SW 1271 (cell line): ENCODE measurements at places on chromosomes 3 and 15.

DNA sequence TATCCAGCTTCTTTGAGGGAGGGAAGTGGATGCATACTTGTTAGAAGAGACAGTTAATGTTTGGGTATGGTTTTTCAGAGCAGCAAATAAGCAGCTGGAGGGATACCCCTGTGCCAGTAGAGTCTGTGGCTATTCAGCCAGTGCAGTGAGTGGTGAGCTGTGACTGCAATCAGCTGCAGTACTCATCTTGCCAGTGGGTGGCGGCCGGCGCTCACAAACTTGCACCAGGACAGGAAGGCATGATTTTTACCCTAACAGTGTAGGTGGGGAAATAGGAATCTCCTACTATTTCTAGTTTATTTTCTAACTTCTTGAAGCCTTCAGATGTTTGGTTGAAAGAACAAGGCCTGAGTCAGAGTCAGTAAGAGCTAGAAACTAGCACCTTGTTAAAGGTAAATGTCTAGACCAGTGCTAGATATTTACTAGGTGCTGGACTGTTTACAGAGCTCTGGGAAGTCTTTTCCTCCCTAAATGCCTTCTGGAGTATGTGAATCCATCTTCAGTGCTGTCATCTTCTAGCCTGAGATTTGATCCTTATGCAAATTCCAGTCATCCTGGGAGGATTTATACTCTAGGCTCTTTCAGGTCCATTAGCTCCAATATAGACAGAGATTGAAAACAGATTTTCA, 23.6 kb downstream of the TIMP4 start:
- no peak for DNase-seq

GRCh38 chr3:105254154-105254553, 112.6 kb upstream of the ALCAM start:
- DNase-seq: no peak

- DNase-seq: no peak
Observed at GRCh38 chr3:14147617-14148016, 22.8 kb downstream of the TMEM43 start.

GRCh38 chr3:50666837-50667236, 7.9 kb upstream of the DOCK3 start:
- DNase-seq: no peak

DNA sequence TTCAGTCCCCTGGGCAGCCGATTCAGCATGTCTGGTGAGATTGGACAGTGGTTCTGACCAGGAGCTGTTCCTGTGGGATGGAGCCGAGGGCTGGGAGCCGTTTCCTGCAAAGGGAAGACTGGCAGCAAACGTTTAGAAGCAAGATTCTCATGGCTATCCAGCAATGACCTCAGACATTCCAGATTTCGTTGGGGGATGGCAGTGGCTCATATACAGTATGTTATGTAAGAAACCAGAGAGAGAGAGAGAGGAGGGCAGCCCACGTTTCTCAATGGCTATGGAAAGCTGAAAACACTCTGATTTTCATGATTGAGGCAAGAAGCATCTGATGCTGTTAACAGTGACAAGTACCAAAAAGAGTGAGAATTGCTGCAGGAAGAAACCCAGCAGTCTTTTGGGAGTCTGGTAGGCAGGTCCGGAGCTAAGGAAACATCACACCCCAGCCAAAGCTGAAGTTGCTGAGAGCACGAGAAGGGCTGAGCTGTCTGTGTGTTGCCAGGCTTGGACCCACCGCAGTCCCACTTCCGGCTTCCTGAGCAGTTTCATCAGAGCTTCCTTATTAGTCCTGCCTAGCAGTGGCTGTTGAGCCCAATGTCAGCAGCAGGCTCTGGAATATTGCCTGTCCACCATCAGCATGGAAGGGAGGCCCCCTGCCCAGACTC, 25.6 kb upstream of the VPS8 start:
- DNase-seq: no peak

DNA sequence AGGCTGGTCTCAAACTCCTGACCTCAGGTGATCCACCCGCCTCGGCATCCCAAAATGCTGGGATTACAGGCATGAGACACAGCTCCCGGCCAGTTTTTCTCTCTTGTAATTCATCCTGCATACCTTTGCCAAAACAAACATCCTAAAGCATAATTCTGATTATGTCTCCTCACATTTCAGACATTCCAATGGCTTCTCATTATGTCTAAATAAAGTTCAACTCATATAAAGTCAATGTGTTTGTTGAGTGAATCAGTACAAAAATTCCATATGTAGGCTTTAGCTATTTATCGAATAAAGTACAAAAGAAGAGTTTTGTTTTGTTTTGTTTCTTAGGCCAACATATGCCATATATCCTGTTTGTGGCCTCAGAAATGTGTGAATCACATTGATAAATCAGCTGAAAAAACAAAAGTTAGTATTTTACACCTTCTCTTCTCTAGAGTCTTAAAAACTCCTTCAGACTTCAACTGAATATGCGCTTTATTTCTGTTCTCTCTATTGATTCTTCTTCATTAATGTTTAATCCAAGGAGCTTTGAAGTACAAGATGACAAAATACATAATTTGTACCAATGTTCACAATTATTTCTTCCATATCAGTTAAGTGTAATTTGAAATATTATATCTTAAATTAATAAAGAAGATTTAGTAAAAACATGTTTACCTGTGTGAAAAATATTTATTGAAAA, 165.8 kb downstream of the MECOM start:
- DNase-seq: no peak

DNA sequence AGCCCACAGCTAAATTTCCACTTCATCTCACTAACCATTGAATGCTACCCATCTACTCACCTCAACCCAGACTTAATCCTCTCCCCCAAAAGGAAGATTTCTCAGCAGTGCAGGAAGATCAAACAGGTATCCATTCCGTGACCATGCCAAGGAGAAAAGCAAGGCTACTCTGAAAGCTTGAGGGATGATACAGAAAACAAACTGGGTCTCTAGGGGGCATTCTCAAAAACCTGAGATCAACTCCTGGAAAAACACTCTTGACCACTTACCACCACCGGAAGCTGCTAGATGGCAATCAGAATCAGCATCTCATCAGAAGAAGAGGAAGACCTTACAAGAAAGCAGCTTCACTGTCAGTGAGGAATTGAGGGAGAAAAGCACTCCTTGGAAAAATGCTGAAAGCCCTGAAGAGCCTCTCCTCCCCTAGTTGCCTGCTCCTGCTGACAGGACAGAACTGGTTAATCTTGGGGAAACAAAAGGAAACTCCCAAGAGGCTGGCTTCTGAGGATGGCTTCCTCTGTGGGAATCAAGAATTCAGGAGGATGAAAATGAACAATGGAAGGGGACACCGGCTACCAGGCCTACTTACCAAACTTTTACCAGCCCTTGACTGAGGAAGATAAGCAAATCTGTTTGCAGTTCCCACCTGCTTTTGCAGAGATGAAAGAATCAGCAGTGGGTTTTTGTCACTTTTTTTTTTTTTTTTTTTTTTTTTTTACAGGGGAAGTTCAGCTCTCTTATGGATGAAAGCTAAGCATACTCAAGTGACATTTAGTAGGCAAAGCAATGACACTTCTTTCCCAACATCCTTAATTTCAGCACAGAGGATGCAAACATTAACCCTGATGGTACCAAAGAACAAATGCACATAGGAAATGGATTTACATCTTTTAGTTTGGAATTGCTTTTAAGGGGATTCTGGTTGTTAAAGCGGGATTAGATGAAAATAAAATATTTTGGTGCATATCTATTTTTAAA, at the start of gene ATP8B4:
TSS of gene ATP8B4 (minus strand) at position 171 of the 978 bp plus-strand sequence. CDS start 12,267 bp downstream, outside the sequence.
- no peak for DNase-seq

- DNase-seq: no peak
Observed at GRCh38 chr15:64884679-64885078, 27.0 kb upstream of the ANKDD1A start.

GRCh38 chr15:55627730-55628368, 39.7 kb upstream of the PYGO1 start:
- peak; percentile 57 for DNase-seq

DNA sequence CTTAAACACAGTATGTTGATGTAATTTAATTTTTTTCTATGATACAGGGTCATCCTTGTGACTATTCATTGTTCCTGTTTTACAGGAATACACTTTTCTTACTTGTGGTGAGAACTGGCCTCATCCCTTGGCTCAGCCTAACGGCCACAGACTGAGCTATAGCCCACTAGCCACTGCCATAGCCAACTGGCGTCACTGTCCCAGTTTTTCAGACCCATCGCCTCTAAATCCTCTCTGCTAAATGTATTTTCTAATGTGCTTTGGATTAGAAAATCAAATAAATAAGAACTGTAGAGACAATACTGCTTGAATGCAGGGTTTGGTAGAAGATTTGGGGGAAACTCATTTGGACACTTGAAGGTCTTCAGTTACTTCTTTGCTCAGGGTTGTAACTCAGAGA, 113.1 kb downstream of the TIGIT start:
- DNase-seq: no peak

DNA sequence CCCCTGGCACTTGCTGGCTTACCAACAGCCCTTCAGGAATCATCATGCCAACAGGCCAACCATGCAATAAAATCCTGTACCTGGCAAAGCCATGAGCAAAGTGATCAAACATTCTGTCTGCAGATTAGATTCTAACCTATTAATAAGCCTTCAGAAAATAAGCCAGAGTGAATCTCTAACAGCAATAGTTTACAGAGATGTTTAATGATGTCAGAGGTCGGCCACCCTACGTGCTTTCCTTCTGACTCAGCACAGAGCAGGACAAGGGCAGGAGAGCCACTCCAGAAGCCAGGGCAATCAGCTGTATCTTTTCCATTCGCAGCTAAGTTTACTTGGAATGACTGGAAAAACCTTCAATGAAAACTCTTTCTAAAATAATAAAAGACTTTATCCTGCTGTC, 13.1 kb downstream of the COL8A1 start:
- no peak for DNase-seq

DNA sequence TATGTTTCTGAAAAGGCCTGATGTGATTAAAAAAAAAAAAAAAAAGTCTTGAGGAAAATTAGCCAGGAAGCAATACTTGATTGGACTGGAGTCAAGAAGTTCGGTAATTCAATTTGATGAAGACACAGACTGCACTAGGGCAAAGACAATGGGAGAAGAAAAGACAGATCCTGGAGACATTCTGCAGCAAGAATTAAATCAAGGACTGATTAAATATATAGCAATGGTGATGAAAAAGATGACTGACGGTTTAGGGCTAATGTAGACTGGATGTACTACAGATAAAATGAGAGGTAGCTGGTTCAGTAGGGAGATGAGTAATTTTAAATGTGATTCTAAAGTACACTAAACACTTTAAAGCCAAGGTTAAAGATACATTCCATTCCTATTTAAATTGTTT, 13.8 kb downstream of the MRPL47 start:
- no peak for DNase-seq

- peak; percentile 69 for DNase-seq
Observed at GRCh38 chr3:195270079-195270816, 711 bp downstream of the XXYLT1 start.

GRCh38 chr15:38275959-38276358, 23.3 kb downstream of the SPRED1 start:
- DNase-seq: no peak

DNA sequence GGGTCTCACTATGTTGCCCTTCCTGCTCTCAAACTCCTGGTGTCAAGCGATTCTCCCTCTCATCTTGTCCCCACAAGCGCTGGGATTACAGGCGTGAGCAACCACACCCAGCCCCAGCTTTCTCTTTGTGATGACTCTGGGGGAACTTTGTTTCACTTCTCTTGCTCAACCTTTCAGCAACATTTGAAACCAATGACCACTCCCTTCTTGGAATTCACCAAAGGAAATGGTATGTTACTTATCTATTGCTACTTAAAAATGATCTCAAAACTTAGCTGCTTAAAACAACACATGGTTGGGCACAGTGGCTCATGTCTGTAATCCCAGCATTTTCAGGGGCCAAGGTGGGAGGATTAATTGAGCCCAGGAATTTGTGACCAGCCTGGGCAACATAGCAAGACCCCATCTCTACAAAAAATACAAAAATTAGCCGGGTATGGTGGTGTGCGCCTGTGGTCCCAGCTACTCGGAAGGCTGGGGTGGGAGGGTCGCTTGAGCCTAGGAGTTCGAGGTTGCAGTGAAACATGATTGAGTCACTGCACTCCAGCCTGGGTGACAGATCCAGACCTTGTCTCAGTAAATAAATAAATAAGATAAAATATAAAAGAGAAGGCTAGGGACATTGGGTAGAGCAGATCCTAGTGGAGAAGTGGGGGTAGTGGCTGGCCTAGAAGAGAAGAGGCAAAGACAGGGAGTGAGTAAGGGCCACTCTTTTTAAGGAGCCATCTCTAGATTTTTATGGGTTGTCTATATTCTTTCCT, 10.3 kb upstream of the COPG1 start:
- no peak for DNase-seq

DNA sequence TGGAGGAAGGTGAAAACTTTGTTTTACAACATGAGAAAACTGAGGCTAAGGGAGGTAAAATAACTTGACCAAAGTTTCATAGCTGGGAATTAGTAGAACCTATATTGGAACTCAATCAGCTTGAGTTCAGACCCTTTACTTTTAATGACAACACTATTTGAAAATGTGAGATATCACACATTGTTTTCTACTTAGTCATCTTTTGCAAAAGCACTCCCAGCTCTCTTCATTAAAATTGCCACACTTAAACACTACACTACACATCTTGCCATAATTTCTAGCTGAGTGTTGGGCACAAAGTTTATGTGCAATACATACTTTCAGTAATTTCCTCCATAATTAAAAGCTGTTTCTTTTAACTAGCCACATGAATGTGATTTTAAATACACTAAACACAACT, 230.4 kb upstream of the DCBLD2 start:
- peak; percentile 41 for DNase-seq

- no peak for DNase-seq
Observed at GRCh38 chr3:100606894-100607512, 2.4 kb upstream of the ADGRG7 start.

DNA sequence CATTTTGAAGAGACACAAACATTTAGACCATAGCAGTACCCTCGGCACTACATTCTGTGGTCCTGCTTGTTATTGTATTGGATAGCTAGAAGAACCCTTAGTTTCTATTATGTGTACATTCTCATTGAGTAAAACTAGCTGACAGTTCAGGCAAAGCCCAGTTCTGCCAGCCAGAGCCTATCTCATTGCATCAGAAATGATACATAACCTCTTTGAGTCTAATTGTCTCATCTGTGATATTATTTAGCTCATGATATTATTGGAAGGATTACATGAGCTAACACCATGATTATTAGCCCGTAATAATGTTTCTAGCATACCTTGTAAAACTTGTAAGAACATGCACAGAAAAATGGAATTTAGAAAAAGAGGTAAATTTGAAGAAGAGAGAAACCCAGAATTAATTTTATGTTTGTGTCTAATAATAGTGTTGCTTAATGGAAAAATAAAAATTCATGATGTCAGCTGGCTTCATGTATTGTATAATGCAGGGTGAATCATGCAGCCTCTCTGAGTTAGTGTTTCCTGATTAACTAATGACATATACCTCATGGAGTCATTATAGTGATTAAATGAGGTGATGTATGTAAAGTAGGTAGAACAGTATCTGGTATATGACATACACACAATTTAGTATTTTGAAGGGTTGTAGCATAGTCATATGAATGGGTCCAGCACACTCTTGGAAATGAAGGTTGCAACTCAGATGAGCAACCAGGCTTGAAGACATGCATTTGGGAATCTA, 339.4 kb upstream of the GRM7 start:
- no peak for DNase-seq
